ENCODE measurements at places on chromosomes 5 and 9. TPM values are rescaled to one million over a fixed set of nuclear protein-coding genes. Genes with fewer than 3 reads are reported as not detected.
A peak's percentile ranks its signal among the peaks of the same experiment; 100 is the strongest.

FBP1 gene
- total RNA-seq: 3.4 TPM

NIM1K gene
- total RNA-seq: 0.91 TPM

DNA sequence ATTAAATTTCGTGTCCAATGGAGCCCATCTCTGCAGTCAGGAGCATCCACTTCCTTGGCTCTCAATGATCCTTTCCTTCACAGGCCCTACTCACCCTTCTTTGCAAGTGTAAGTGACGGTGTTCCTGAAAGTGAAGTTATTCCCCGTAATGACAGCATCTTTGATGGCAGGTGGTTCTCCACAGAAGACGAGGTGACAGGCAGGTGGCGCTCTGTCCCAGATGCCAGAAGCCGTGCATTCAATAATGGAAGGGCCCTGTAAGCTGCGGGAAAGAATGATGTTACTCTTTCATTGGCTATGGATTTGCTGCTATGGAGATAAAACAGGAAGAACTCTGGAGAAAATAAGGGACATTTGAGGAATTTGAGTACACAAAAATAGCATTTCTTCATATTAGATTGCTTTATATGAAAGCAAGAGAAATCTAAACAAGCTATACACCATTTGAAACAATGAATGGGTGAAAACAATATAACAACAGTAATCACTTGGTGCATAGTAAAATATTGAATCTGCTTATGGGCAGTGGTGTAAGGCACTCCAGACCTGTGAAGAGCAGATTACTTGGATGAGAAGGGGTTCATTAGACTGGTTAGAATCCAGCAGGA lies 89.9 kb upstream of the TXNDC8 start:
- peak; percentile 31 for DNase-seq

GRCh38 chr9:87701931-87702421 lies 23.9 kb upstream of the CTSL start:
- DNase-seq: no peak

GRCh38 chr5:179168664-179169063 lies 108.5 kb downstream of the ZNF354C start:
- DNase-seq: peak; percentile 13

All from left cardiac atrium (tissue), 4 donors.